ENCODE measurements at places on chromosomes 6 and 20.

- DNase-seq, result no peak
Measured at GRCh38 chr6:169811072-169811471, 59.6 kb downstream of the ERMARD start.

GRCh38 chr6:14506656-14507246 is 389.2 kb downstream of the CD83 start:
- no peak for DNase-seq

DNA sequence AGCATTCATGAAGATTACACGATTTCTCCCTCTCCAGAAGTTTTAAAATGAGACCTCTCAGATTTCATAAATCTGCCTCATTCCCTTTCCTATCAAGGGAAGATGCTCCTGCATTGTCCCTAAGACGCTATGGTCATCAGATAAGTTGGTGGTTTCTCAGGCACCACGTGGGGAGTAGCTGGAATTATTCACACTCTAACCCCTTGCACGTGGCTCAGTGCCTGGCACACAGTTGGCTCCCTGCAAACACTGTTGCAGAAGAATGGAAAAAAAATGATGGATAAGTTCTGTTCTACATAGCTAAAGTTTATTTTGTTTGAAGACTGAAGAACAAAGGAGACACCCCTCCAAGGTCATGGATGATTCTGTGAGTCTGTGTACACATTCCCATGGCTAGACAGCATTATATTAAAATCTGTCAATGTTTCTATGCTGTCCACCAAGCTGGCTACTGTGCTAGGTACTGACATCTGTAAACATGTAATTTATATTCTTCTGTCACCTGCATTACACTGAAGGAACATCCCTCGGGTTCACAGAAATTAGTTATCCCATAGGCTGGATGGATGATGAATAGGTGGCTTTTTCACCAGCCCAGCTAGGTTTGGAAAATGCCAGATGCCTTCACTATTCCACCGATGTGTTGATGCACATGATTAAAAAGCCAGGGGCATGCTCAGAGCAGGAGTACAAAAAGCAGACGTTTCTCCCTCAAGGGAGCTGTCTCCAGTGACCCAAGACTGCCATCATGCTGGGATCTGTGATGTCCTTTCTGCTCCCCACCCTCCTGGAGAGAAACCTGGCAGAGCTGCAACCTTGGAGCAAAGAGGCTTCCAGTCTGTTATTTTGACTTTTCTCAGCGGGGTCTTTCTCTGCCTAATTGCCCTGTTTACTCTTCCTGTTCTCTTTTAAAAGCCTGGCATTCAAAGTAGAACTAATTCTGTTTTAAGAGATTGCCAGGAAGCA is 610.5 kb downstream of the UTRN start:
- DNase-seq, result no peak

GRCh38 chr6:56378966-56379585 is 131.7 kb upstream of the COL21A1 start:
- no peak for DNase-seq

GRCh38 chr20:16517946-16518783 is 55.1 kb downstream of the KIF16B start:
- DNase-seq, result no peak

Measured in activated naive CD8-positive, alpha-beta T cell treated with anti-CD3 and anti-CD28 coated beads, Interleukin-2, amount 10 ng/mL, durations not matched to agents 7 days and 5 days (primary cell).